ENCODE measurements at places on chromosomes 6 and 20. TPM values are rescaled to one million over a fixed set of nuclear protein-coding genes. Genes with fewer than 3 reads are reported as not detected.

WFDC12 gene
- total RNA-seq = not detected

HNF4A gene
- not detected for total RNA-seq

TFAP2A gene
- 0.31 TPM for total RNA-seq

CST5 gene
- not detected for total RNA-seq

ESR1 gene
- 2.3 TPM for total RNA-seq

C20orf204 gene
- total RNA-seq = 1.6 TPM

LAMA2 gene
- total RNA-seq = 199 TPM

FOXF2 gene
- total RNA-seq = 81.6 TPM

OR2W1 gene
- not detected for total RNA-seq

ZC2HC1B gene
- total RNA-seq = not detected

LRRC1 gene
- total RNA-seq = 13.2 TPM

FERMT1 gene
- total RNA-seq = 0.54 TPM

MAP3K5 gene
- total RNA-seq = 31.7 TPM

CASS4 gene
- 2.0 TPM for total RNA-seq

INSM1 gene
- not detected for total RNA-seq

WDR46 gene
- total RNA-seq = 35.8 TPM

CLVS2 gene
- total RNA-seq = 0.50 TPM

BCAS1 gene
- total RNA-seq = not detected

CFAP61 gene
- 0.54 TPM for total RNA-seq

NTSR1 gene
- 0.13 TPM for total RNA-seq

PCK1 gene
- 3.2 TPM for total RNA-seq

OTOR gene
- total RNA-seq = not detected

PRICKLE4 gene
- total RNA-seq = 2.4 TPM

TAP2 gene
- 6.9 TPM for total RNA-seq

DNAH8 gene
- not detected for total RNA-seq

SPINT3 gene
- total RNA-seq = not detected

PRDM13 gene
- not detected for total RNA-seq

SPO11 gene
- not detected for total RNA-seq

CEP250 gene
- 22.6 TPM for total RNA-seq

KCNK5 gene
- 8.2 TPM for total RNA-seq

DEFB124 gene
- total RNA-seq = not detected

BANF2 gene
- not detected for total RNA-seq

LY6G6C gene
- not detected for total RNA-seq

ACTL10 gene
- total RNA-seq = 1.9 TPM

LAMA5 gene
- total RNA-seq = 58.6 TPM

MACROD2 gene
- 12.1 TPM for total RNA-seq

NKX2-4 gene
- total RNA-seq = not detected

GDAP1L1 gene
- total RNA-seq = not detected

GSTA1 gene
- not detected for total RNA-seq

SCUBE3 gene
- 7.2 TPM for total RNA-seq

F13A1 gene
- total RNA-seq = 303 TPM

LGSN gene
- not detected for total RNA-seq

TRIM40 gene
- not detected for total RNA-seq

CCR6 gene
- total RNA-seq = not detected

SMOC2 gene
- 217 TPM for total RNA-seq

SALL4 gene
- not detected for total RNA-seq

SLPI gene
- 65.3 TPM for total RNA-seq

HLA-DQB1 gene
- 0.16 TPM for total RNA-seq

FNDC11 gene
- 0.27 TPM for total RNA-seq

PLN gene
- 492 TPM for total RNA-seq

HLA-DOB gene
- 0.40 TPM for total RNA-seq

FOXA2 gene
- not detected for total RNA-seq

PLCB4 gene
- total RNA-seq = 52.9 TPM

SLC17A2 gene
- total RNA-seq = not detected

TAGAP gene
- 2.7 TPM for total RNA-seq

GINS1 gene
- total RNA-seq = 0.31 TPM

BHLHE23 gene
- not detected for total RNA-seq

Data from gastroesophageal sphincter (tissue), 4 donors.